ENCODE measurements at places on chromosomes 11 and 22. TPM values are rescaled to one million over a fixed set of nuclear protein-coding genes. Genes with fewer than 3 reads are reported as not detected.

The OR4D5 gene
- not detected for total RNA-seq

The CHST1 gene
- total RNA-seq = 0.59 TPM

The SPTBN2 gene
- 5.7 TPM for total RNA-seq

The C22orf31 gene
- not detected for total RNA-seq

Data from smooth muscle cell of the umbilical artery (primary cell).